Non-pigmented ciliary epithelial cell (primary cell): ENCODE measurements at places on chromosomes 6 and 20.
A peak's percentile ranks its signal among the peaks of the same experiment; 100 is the strongest.

- no peak for DNase-seq
Observed at GRCh38 chr6:121670511-121670910, 235.1 kb downstream of the GJA1 start.

GRCh38 chr6:4084444-4085331, 5.8 kb upstream of the FAM217A start:
- DNase-seq: no peak

GRCh38 chr6:32816746-32817204, at the start of gene HLA-DOB:
Gene HLA-DOB (minus strand): TSS chr6:32817002. CDS start chr6:32816951, 51 bp downstream.
- no peak for DNase-seq

DNA sequence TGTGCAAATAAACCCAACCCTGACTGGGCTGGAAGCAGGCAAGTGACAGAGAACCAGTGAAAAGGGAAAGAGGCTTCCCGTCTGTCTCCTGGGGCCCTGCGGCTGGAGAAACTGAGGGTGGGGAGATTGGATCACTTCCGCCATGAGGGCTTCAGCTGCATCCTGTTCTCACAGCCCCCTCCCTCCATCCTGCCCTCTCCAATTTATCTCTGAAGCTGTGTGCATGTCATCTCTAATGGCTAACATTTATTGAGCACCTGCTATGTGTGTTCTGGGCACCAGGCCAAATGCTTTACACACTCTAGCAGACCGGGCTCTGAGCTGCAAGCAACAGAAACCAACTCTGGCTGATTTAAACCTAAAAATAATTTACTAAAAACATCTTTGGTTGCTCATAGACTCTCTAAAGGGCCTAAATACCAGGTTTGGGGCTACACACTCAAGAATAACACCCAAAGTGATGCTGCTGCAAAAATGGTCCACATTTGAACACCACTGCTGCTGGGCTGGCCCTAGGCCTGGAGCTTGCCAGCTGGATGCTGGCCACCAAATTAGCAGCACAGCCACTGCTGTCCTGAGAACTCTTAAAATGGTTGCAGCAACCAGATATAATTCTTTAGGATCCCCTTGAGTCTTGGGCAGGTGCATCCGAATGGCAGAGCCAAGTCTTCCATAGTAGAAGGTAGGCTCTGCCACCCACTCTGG, 123.6 kb upstream of the LRFN2 start:
- no peak for DNase-seq

- peak; percentile 77 for DNase-seq
Observed at GRCh38 chr6:31007694-31008093, 2.6 kb upstream of the MUC22 start.

DNA sequence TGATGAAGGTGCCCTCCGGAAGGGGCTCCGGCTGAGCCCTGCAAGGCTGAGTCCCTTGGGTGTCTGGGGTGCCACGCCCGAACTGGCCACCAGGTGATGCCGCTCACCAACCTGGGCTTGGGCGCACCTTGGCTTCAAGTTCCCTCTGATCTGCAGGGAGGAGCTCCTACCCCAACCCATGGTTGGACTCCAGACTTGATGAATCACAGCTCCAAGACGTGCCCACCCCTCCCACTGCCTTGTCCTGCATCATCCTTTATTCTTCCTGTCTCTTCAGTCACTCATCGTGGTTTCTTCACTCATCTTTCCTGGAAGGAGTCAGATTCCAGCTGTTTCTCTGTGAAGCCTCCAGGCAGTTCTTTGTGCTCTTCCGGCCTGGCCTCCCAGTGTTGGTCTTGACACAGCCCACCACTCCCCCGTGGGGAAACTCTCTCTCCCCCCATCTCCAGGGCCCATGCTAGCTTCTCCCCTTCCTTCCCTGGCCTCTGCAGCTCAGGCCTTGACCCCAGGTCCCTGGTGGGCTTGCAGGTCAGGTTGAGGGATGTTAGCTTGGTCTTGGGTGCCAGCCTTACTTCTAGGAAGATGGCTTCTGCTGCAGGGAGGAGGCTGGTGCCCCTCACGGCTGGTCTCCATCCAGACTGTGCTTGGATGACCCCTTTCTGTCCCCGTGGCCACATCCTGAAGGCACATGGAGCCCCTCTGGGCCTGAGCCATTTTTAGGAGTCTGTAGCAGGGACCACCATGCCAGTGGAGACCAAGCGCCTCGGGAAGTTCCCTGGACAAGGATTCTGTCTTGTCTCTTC, 2.6 kb upstream of the ZBP1 start:
- DNase-seq: peak; percentile 47

- no peak for DNase-seq
Observed at GRCh38 chr20:36519012-36519719, 22.2 kb upstream of the MYL9 start.

- no peak for DNase-seq
Observed at GRCh38 chr6:164795056-164795815, 514.2 kb downstream of the C6orf118 start.

DNA sequence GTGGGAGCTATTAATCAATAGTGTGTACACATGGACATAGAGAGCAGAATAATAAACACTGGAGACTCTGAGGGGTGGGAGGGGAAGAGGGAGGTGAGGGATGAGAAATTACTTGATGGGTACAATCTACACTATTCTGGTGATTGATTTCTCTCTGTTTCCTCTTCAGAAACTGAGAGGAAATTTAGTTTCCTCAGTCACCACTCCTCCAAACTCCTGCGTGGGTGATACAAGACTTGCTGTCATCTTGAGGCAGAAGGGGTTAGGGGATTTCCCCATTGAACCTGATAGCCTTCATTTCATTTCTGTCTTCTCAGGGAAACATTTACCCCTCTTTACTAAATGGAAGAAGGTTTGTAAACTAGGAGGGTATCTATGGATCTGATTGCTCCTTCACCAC, 84.3 kb upstream of the ESR1 start:
- DNase-seq: no peak

DNA sequence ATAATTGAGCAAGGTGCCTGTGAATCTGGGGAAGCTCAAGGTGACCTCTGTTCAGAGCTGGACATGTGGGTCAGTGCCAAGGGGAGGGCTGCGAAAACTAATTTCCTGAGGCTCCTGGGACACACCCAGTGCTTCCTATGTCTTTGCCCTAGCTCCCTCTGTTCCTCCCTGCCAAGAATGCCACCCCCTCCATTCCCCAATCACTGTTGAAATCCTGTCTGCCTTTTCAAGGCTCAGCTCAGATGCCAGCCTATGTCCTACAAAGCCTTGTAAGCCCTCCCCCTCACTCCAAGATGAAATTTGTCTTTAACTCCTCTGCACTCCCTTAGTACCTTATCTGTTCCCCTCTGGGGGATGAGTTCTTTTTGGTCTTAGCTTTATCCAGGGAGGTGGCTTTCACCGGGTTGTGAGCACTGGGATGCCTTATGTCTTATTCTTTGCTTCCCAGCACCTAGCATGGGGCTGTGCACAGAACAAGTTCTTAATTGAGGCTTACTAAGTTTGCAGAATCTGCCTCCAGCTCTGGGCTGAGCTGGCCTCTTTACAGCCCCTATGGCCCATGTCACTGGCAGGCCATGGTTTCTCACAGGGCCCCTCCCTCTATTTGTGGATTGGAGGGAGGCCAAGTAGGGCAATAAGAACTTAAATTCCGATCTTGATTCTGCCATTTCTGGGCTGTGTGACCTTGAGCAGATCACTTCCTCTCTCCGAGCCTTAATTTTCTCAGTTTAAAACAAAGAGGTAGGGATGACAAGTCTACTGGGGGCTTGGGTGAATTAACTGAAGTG, 51.5 kb upstream of the EPB41L1 start:
- DNase-seq: no peak

- no peak for DNase-seq
Observed at GRCh38 chr6:41786451-41787218, 859 bp upstream of the TOMM6 start.

- DNase-seq: no peak
Observed at GRCh38 chr6:106094261-106094963, 8.3 kb downstream of the PRDM1 start.

GRCh38 chr6:112384511-112384910, 37.4 kb downstream of the RFPL4B start:
- no peak for DNase-seq

- DNase-seq: no peak
Observed at GRCh38 chr6:8462169-8462568, 26.8 kb upstream of the SLC35B3 start.

DNA sequence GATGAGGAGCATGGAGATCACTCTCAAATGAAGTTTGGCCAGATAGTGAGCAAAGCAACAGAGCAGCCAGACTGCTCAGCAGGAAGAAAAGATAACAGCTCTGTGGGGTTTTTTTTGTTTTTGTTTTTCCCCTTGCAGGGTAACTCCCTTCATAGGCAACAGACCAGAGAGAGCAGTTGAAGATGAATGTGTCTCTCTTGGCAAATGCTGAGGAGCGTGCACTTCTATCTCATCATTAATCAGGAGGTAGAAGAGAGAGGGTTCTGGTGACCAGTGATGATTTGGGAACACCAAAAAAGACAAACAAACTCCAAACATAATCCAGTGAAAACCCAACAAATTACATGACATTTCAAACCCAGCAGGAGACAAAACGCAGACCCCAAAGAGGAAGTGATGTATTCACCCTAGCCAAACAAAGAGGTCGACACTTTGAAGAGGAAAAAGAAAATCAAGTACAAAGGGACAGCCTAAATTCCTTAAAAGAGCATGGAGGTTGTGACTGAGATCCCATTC, 66.2 kb upstream of the RREB1 start:
- no peak for DNase-seq

DNA sequence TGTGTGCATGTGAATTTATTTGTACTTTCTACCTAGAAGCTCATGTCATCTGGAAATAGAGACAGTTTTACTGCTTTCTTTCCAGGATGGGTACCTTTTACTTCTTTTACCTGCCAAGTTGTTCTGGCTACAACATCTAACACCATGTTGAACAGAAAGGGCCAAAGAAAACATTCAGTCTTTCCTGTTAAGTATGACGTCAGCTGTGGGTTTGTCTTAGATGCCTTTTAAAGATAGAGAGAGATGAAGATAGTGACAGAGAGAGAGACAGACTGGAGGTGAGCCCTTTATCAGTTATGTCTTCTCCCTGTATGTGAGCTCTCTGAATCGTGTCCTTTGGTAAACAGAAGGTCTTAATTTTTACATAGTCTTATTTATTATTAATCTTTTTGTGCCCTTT, 3.4 kb upstream of the DACT2 start:
- no peak for DNase-seq

DNA sequence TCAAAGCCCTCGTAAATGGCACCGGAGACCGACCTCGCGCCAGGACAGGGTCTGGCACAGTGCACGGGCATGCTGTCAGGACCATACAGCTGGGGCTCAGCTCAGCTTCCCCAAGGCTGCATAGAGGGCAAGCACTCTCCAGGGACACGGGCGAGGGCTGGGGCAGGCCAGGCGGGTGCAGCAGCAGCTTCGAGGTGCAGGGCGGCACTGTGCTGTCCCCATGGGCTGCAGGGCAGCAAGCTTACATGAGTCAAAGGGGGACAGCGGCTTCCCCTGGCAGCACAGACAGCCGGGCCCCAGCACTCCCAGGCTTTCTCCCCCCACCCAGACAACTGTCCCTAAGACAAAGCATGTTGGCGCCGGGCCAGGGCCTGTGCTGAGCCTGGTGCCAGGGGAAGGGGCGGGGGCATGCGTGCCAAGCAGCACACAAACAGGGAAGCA, 25.7 kb downstream of the PSMG4 start:
- DNase-seq: no peak

DNA sequence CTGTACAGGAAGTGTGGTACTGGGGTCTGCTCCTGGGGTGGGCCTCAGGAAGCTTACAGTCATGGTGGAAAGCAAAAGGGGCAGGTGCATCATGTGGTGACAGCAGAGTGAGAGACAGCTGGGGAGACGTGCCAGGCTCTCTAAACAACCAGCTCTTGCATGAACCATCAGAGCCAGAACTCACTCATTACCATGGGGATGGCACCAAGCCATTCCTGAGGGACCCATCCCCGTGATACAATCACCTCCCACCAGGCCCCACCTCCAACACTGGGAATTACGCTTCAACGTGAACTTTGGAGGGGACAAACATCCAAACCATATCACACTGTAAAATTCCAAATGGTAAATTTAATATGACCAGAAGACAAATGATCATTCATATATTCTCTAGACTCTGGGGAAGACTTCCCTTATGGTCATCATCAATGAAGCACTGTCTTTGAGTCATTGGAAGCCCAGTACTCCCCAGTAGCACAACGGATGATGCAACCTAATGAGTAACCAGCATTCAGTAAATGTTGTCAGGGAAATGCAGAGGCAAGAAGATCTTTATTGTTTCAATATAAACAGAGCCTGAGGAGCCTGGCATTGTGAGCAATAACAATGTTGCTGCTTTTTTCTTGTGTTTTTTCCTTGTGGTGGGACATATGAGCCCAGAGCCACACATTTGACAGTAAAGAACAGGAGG, 48.2 kb upstream of the RALY start:
- peak; percentile 51 for DNase-seq

GRCh38 chr6:109632405-109632804, 58.6 kb downstream of the AK9 start:
- DNase-seq: no peak

- no peak for DNase-seq
Observed at GRCh38 chr6:23176883-23177282, 607.5 kb downstream of the HDGFL1 start.

DNA sequence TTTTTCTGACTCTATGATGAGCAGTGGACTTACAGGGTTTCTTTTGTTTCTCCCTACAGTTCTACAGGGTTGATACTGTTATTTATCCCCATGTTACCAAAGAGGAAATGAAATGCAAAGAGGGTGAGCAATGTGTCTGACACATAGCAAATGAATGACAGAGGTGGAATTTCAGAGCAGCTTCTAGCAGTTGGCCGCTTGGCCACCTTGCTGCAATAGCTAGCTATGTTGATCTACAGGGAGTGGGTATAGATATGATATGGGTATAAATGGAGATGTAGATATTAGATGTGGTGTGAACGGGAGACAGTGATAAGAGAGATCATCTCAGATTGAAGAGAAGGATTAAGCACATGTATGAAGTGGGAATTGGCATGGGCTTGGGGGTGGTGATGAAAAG, 10.9 kb upstream of the SLC22A3 start:
- DNase-seq: peak; percentile 22

- no peak for DNase-seq
Observed at GRCh38 chr20:4670469-4670868, 51.2 kb upstream of the PRND start.

GRCh38 chr6:36691612-36692011, 6.0 kb upstream of the RAB44 start:
- DNase-seq: no peak

- no peak for DNase-seq
Observed at GRCh38 chr20:43988451-43988850, 73.8 kb downstream of the TOX2 start.

DNA sequence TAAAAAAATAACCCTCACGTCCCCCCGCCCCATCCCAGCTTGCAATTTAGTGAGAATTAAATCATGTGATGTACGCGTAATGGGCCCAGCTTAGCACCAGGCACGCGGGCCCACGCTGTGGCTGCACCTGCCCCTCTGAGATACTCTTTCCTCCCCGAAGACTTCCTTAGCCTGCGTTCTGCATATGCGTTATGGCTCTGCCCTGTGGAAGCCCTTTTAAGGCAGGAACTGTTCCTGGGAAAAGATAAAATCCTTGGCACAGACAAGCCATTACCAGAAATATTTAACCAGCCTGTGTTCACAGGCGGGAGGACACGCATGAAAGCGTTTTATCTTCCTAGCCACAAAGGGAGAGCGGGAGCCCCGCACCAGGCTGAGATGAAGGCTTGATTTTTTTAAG, 311.0 kb downstream of the LRFN2 start:
- no peak for DNase-seq

GRCh38 chr20:17227219-17227575, 357 bp downstream of the PCSK2 start:
- DNase-seq: no peak
